ENCODE measurements at places on chromosomes 5 and 9. TPM values are rescaled to one million over a fixed set of nuclear protein-coding genes. Genes with fewer than 3 reads are reported as not detected.
A peak's percentile ranks its signal among the peaks of the same experiment; 100 is the strongest.

STC2 gene
- polyA plus RNA-seq: 1.9 TPM

GRCh38 chr5:168261227-168261571 lies 30.2 kb upstream of the WWC1 start:
- DNase-seq: no peak

IFNK gene
- polyA plus RNA-seq: not detected

ZNF618 gene
- 42.3 TPM for polyA plus RNA-seq

DNA sequence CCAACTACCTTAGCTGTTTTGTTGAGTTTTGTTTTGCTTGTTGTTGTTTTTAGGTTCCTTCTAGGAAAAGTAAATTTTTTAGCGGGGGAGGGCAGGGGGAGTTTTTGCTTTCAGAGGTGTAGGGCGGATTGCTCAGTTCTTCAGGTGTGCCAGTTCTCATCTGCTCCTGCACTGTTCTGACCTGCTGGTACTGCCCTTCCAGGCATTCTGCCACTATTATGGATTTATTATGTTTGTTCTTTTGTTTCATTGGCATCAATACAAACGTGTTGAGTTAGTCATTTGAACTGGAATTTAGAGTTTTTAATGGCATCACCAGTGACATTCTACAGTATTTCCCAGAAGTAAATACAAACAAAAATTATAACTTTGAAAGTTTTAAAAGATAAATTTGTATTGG lies 26.0 kb downstream of the ERCC6L2 start:
- no peak for DNase-seq

GRCh38 chr5:35861718-35862117 lies 5.0 kb downstream of the IL7R start:
- DNase-seq: no peak

- no peak for DNase-seq
These were observed 114.2 kb downstream of the ANXA1 start for GRCh38 chr9:73265876-73266275.

- DNase-seq: no peak
These were observed 45.6 kb upstream of the FCN2 start for GRCh38 chr9:134834957-134835419.

- DNase-seq: peak; percentile 21
These were observed 64.8 kb downstream of the ATP10B start for GRCh38 chr5:160787240-160787639.

QSOX2 gene
- 17.4 TPM for polyA plus RNA-seq

GRCh38 chr5:6788439-6788838 lies 75.2 kb downstream of the TENT4A start:
- no peak for DNase-seq

SPAAR gene
- 1.9 TPM for polyA plus RNA-seq
